Activated CD8-positive, alpha-beta memory T cell treated with anti-CD3 and anti-CD28 coated beads for 1 hour (primary cell): ENCODE measurements at places on chromosomes 5 and 9.

DNA sequence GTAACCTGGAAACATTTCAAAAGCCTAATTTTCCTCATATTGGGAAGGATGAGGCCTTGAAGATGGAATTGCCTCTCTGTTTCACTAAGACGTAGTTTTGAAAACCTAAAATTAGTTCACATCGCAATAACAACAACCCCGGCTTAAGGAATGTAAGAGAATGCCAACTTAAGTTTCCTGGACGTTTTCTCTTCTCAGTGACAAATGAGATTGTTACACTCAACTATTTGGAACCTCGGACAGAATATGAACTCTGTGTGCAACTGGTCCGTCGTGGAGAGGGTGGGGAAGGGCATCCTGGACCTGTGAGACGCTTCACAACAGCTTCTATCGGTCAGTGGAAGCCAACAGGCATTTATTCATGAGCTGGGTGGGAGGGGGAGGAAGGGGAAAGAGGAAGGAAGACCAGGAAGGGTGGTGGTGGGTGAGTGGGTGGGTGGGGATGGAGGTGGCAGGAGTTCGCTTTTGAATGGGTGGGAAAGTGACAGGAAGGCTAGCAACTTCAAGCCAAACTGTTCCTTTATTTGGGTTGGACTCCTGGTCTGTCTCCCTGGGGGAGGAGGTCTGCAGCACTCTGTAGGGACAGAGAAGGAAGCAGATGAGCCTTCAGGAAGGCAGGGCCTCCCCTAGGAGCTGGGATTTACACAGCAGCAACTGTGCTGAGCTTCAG is 83.4 kb downstream of the TEK start:
- DNase-seq = no peak

DNA sequence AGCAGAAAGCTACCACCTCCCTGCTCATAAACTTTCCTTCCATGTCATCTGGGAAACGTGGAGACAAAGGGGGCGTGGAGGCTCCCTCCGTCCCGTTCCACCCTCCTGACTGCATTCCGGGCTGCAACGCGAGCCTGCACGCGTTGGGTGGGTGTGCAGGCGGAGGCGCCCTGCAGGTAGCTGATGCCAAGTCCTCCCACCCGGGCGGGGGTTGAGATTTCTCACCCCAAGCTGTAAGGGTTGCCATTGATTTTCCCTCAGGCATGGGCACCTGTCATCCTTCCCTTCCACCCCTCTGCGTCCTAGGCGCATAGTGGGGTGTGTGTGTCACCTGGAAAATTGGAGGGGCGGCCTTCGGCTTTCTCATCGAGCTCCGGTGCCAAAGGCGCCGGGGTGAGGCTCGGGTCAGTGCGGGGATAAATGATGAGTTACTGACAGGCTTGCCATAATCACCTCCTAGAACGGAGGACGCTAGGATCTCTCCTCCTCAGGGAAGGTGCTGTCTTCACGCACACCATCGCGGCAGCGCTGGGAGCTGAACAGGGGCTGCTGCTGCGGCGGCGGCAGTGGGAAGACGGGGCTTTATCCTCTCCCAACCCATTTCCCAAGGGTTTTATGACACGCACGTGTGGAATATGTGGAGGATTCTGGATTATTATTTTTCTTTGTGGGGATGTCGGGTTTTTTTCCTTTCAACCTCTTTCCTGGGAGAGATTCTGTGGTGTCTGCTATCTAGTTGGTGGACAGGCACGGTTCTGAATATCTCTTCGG is 973 bp downstream of the PLPPR1 start:
- no peak for DNase-seq

- DNase-seq = no peak
Measured at GRCh38 chr9:114294664-114295063, 28.2 kb upstream of the ORM1 start.

DNA sequence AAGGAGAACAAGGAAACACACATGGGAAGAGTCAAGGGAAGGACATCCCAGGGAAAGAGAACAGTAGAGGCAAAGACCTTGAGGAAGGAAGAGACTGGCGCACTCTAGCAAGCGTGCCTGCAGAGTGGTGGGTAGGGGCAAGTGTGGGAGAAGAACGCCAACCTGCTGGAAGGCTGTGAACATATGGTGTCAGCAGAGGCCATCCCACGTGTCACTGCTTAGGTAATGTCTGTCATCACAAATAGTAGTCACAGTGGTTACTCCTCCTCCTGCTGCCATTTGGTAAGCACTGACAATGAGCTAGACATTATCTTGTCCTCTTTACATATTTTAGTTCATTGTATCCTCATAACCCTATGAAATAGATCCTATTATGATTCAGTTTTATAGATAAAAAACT is 206.4 kb upstream of the TRIM32 start:
- DNase-seq = no peak

DNA sequence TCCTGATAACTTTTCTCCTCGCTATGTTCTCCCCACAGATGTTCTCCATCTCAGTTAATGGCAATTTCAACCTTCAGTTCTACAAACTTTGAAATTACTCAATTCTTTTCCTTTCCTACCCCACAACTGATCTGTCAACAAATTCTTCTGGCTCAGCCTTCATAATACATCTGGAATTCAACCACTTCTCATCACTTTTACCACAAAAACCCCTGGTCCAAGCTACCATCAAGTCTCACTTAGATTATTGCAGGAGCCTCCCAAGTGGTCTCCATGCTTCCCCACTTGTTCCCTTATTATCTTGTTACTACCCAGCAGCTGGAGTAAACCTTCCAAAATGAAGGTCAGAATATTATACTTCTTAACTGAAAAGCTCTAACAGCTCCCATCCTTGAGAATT is 110.1 kb downstream of the FBN2 start:
- no peak for DNase-seq

DNA sequence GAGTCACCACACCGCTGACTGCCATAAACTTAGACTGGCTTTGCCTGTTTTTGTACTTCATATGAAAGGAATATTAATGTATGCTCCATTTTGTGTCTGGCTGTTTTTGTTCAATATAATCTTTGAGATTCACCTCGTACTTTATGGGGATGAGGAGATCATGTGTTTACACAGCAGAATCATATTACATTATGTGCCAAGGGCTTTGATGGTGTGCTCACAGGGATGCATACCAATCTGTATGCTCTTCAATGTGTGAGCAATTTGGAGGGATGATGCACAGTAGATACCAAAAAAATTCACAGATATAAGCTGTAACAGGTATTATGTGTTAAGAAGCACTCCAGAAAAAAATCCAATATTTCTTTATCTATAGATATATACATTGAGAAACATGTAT is 113.7 kb downstream of the GABRB2 start:
- DNase-seq = no peak
